Activated CD4-positive, alpha-beta T cell treated with anti-CD3 and anti-CD28 coated beads, Interleukin-2, amount 50 U/mL, for 48 hours (primary cell): ENCODE measurements at places on chromosomes 1 and 21.

DNA sequence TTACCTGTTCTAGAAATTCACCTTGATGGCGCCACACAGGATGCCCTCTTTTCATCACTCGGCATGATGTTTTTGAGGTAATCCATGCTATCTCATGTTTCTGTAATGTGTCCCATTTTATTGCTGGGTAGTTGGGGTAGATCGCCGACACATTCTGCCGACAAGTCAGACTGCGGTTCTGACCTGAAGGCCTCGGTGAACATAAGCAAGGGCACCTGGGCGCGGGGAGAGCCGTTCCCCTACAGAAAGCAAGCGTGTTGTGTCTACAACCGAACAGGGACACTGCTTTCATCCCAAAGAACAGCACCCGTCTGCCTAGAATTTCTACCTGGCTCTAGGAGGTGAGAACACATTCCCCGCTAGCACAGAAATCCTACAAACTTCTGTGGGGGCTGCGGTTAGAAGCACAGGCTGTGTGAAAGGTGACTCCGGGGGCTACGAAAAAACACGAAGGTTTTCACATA is 149.2 kb downstream of the PPIAL4G start:
- no peak for DNase-seq

- DNase-seq: no peak
Measured at GRCh38 chr1:199357599-199357998, 669.9 kb upstream of the NR5A2 start.

DNA sequence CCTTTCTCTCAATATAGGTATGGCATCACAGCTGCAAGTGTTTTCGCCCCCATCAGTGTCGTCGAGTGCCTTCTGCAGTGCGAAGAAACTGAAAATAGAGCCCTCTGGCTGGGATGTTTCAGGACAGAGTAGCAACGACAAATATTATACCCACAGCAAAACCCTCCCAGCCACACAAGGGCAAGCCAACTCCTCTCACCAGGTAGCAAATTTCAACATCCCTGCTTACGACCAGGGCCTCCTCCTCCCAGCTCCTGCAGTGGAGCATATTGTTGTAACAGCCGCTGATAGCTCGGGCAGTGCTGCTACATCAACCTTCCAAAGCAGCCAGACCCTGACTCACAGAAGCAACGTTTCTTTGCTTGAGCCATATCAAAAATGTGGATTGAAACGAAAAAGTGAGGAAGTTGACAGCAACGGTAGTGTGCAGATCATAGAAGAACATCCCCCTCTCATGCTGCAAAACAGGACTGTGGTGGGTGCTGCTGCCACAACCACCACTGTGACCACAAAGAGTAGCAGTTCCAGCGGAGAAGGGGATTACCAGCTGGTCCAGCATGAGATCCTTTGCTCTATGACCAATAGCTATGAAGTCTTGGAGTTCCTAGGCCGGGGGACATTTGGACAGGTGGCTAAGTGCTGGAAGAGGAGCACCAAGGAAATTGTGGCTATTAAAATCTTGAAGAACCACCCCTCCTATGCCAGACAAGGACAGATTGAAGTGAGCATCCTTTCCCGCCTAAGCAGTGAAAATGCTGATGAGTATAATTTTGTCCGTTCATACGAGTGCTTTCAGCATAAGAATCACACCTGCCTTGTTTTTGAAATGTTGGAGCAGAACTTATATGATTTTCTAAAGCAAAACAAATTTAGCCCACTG is 11.5 kb downstream of the HIPK1 start:
- DNase-seq: peak; percentile 61

DNA sequence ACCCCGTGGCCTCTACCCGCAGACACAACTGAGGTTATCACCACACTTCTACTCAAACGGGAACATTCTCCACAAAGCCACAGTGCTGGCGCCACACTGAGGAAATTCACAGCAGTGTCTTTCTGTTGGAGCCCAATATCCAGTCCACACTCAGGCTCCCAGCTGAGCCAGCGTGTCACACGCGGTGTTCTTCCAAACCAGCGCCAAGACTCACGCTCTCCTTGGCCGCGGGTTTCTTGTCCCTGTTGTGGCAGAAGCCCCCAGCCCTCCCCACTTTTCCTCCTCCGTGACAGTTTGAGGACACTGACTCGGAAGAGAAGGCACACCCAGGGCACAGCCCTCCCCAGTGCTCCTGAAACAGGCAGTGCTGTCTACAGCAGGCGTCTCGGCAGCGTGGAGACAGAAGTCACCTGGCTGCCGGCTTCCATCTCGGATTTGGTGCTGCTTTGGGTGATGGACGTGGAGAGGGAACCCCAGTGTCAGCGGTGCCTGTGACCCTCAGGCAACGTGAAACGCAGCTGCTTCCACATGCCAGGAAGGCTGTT is 35.4 kb upstream of the AGPAT3 start:
- no peak for DNase-seq

DNA sequence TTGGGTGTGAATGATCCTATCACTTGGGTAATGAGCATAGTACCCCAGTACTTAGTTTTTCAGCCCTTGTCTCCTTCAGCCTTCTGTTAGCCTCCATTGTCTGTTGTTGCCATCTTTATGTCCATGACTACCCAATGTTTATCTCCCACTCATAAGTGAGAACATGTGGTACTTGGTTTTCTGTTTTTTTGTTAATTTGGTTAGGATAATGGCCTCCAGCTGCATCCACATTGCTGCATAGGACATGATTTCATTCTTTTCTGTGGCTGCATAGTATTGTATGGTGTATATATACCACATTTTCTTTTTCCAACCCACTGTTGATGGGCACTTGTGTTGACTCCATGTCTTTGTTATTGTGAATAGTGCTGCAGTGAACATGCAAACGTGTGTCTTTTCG is 39.6 kb upstream of the GPR52 start:
- no peak for DNase-seq

- DNase-seq: peak; percentile 51
Measured at GRCh38 chr1:12163210-12163609, 3.6 kb upstream of the TNFRSF1B start.

DNA sequence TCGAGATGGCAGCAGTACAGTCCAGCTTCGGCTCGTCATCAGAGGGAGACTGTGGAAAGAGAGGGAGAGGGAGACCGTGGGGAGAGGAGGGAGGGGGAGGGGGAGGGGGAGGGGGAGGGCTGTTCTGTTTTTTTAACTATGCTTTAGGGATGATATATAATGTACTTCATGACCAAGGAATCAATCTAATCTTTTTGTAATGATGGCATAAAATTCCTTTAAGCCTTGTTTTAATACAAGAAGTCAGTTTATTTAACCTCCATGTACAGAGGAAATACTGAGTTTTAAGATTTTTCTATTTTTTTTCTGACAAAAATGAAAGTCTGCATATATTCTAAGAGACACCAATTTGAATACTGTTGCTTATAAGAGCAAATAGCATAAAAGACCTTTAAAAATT is 41.9 kb downstream of the PTBP2 start:
- DNase-seq: no peak
